Breast epithelium (tissue), 4 donors: ENCODE measurements at places on chromosomes 5 and 9. TPM values are rescaled to one million over a fixed set of nuclear protein-coding genes. Genes with fewer than 3 reads are reported as not detected.

Gene PCDHB7
- 3.4 TPM for total RNA-seq

Gene CNTLN
- 14.6 TPM for total RNA-seq

Gene DPYSL3
- 73.1 TPM for total RNA-seq

GRCh38 chr5:122779451-122779850 lies 4.6 kb downstream of the SNX2 start:
- H3K4me1 ChIP-seq = no peaks in the 10 kb centered on the region
- DNase-seq = no peak
- H3K36me3 ChIP-seq = no peaks in the 10 kb centered on the region
- no peak overlapping the region for H3K27ac ChIP-seq
- no peak overlapping the region for H3K4me3 ChIP-seq
- H3K27me3 ChIP-seq = no peaks in the 10 kb centered on the region

GRCh38 chr5:146213210-146213826 lies 9.9 kb downstream of the RBM27 start:
- no peaks in the 10 kb centered on the region for H3K36me3 ChIP-seq
- H3K27me3 ChIP-seq = no peaks in the 10 kb centered on the region
- no peaks in the 10 kb centered on the region for H3K4me1 ChIP-seq
- no peak overlapping the region for H3K27ac ChIP-seq
- no peak overlapping the region for H3K4me3 ChIP-seq

DNA sequence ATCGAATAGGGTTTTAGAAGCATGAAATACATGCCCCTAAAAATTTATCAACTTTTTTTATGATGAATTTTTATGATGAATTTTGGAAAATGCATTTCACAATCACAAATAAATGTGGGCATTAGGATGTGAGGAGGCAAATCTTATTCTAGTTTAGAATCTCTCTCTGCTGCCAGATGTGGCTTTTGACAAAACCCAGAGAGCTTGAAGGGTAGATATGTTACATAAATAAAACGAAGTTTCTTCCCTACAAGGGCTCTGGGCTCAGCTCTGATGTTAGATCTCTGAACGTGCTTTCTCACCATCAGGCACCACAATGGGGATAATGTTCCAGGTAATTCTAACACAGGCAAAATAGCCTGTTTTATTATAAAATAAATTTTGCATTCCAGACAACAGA lies 102.3 kb upstream of the ADAMTSL1 start:
- DNase-seq = no peak
- no peaks in the 10 kb centered on the region for H3K36me3 ChIP-seq
- H3K4me1 ChIP-seq = no peaks in the 10 kb centered on the region
- H3K4me3 ChIP-seq = no peak overlapping the region

- no peak for DNase-seq
- H3K36me3 ChIP-seq = no peaks in the 10 kb centered on the region
- no peak overlapping the region for H3K4me3 ChIP-seq
- no peaks in the 10 kb centered on the region for H3K27me3 ChIP-seq
- no peak overlapping the region for H3K27ac ChIP-seq
These were observed 63.1 kb downstream of the NACC2 start for GRCh38 chr9:136031741-136032730.
